ENCODE measurements at places on chromosomes 1 and 21. TPM values are rescaled to one million over a fixed set of nuclear protein-coding genes. Genes with fewer than 3 reads are reported as not detected.

Gene IL24
- not detected for total RNA-seq

GRCh38 chr1:234851450-234852438 lies 241.8 kb upstream of the IRF2BP2 start:
- no peak for DNase-seq

DNA sequence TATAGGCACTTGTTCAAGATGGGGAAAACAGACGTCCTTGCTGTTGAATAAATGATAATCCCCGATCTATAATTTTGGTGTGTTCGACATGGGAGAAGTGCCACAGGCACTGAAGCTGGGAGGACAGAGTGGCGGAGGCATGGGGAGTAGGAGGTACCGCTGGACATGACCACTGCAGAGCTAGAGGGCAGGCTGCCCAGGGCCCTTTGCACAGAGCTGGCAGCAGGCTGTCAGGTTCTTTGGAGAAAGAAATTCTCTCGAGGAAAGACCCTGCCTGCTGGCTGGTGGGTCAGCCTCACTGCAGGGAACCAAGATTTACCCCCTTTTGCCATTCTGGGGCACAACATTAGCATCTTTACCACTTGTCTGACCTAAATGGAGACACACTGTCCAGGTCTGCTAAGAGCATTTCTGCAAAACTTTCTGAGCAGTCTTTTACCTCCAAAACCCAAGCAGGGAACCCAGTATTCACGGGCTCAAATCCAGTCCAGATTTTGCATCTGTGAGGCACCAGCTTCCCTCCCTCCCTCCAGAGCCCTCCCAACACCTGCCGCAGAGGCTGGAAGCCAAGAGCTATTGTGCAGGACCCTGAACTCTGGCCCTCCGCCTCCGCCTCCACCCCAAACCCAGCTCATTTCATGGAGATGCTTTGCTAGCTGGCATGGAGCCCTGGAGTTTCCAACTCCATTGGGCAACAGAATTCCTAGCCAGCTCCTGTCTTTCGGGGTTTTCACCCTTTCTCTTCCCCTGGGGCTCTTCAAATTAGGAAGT lies 142.3 kb downstream of the PLXNA2 start:
- no peak for DNase-seq

Gene TOMM40L
- total RNA-seq, result 6.0 TPM

DNA sequence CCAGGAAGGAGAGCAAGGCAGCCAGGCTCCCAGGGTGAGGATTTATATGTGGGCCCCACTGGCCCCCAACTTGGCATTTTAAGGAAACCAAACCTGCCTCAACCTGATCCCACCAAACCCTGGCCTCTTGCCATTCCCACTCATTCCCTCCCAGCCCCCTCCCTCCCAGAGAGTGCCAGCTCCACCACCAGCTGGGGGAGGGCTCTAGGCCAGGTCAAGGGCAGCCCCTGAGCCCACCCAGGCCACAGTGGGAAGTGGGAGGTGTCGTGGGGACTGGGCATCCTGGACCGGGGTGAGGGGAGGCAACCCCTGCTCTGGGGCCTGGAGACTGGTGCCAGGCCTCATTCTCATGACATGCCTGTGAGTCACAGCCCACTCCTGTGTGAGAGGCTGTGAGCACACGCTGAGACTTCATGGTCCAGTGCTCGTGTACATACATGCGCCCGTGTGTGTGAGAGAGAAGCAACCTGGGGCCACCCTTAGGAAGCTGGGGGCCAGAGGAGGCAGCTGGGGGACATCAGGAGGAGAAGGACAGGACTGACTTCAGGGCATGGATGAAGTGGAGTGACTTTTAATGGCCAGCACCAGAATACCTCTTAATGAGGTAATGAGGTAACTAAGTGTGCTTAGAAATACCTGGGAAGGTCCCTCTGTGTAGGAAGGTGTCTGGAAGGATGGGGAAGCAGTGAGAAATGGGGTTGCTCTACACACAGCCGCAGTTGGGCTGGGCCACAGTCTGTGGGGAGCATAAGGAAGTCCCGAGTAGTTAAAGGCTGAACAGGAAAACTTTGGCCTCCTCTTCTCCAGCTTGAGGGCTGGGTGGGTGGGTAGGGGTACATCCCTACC lies at the start of gene S100A2:
S100A2 (minus strand) TSS at position 316 of the 846 bp plus-strand sequence. CDS start 1,967 bp downstream, outside the sequence.
- no peak for DNase-seq

- DNase-seq, result no peak
These were observed 15.9 kb downstream of the RAP1A start for GRCh38 chr1:111635324-111636009.

Measured in urinary bladder (tissue), 4 donors.